ENCODE measurements at places on chromosomes 3 and 15.

DNA sequence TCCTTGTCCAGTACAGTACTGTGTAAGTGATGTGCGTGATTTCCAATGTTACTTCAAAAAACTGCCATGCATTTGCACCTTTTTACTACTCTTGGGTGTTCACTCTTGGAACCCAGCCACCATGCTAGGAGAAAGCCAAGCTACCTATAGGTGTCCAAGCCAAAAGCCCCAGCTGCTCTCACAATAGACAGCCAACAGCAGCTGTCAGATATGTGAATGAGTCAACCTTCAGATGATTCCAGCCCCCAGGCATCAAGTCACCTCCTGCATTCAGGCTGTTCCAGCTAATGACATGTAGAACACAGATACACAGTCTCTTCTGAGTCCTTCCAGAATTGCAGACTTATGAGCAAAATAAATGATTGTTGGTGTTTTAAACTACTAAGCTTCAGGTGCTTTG, 417.7 kb upstream of the TGFBR2 start:
- DNase-seq, result no peak

DNA sequence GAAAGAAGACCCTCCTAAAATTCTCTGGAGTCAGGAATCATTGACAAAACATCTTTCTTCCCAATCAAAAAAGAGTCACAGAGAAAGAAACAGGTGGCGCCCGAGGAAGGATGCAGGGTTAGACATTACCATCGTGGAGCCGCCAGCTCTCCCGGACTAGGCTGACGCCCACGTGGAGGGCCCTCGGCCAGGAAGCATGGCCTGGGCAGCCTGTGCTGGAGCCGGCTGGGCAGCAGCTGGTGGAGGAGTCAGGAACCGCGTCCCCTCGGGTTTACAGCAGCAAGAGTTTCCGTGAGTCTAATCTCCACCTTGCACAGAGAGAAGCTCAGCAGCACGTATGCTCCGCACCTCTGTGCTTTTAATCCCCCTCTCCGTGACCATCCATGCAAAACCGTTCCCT, 533.7 kb upstream of the ATP11B start:
- DNase-seq, result no peak

GRCh38 chr3:119195911-119196310, 22.5 kb downstream of the UPK1B start:
- DNase-seq, result no peak

DNA sequence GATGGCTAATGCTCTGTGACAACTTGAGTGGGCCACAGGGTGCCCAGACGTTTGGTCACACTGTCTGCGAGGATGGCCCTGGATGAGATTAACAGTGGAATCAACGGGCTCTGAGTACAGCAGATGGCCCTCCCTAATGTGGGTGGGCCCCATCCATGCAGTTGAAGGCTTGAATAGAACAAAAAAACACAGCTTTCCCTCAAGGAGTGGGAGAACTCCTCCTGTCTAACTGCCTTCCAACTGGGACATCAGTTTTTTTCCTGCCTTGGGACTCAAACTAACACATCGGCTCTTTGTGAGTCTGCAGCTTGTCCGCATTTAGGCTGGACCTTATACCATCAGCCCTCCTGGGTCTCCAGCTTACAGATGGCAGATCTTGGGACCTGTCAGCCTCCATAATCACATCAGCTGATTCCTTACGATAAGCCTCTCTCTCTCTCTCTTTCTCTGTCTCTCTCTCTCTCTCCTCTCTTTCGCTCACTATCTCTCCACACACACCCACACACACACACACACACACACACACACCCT, 20.8 kb downstream of the FAM174B start:
- DNase-seq, result no peak

GRCh38 chr3:66396888-66397287, 103.9 kb downstream of the LRIG1 start:
- no peak for DNase-seq

DNA sequence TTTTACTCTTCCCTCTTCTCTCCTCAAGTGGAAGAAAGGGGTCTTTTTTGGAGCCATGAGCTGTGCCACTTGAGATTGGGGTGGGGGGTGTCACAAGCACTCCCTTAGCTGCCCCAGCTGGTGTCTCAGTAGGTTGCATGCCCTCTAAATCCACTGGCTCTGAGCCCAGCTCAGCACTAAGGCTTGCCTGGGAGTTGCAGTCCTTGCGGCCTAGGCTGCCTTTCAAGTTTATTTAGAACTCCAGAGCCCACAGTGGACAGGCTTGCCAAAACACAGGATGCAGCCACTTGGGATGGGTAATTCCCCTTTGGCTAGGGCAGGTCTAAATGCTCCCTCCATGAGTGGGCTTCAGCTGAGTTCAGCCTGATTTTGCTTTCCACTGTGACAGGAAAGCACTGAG, 24.7 kb downstream of the C3orf20 start:
- no peak for DNase-seq

GRCh38 chr3:69562020-69562419, 176.1 kb upstream of the FRMD4B start:
- DNase-seq, result no peak

GRCh38 chr3:1506090-1506489, 413.3 kb downstream of the CNTN6 start:
- DNase-seq, result no peak

DNA sequence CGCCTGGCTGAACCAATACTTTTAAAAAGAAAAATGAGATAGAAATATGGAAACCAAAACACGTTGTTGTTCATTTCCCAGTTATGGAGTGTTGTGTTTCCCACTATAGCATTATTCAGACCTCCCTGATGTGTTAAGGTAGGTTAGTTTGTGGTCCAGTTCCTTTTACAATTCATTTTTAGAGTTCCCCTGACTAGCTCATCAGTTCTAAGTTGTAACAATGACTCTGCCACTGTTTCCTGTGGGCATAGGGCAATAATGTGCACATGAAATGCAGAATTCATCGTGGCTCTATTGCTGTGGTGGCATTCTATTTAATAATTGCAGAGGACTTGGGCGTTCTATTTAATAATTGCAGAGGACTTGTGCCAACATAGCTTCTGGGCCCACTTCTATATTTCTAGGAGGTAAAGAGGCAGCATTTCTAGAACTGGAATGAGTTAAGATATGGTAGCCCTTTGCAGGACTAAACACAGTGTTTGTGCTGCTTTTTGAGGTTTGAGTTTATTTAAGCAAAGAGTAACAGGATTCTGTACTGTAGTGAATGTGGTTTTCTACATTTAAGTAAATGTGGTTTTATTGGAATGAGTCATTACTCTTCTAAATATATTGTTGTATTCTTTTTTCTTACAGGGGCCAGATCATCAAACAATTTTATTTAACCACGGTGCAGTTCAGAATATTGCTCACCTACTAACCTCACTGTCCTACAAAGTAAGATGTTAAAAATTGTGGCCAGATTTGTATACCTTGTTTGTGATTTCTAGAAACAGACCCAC, 47.5 kb downstream of the ARMC8 start:
- no peak for DNase-seq

DNA sequence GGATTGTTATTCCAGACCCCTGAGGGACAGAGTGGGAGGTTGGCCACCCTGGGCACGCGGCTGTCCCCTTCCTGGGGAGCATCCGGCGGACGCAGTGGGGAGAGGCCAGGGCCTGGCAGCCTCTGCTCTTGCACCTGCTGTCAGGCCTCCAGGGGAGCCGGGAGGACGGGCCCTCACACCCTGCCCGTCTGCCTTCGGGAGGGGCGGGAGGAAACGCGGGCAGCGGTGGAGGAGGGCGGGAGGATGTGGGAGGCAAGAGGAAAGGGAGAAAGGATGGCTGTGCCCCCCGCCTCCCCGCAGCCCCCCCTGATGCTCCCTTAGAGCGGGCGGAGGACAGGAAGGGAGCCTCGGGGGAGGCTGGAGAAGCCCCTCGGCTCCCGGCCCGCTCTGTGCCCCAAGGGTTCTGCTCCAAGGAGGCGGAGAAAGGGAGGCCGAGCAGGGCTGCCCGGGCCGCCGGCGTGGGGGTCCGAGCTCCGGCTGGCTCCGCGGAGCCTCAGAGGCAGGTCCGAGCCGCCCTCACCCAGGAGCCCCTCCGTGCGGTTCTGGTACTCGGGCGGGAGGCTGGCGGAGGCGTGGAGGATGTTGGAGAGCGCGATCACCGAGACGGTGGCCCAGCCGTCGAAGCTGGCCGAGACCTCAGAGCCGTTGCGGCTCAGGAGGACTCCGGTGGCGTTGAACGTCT, 40.9 kb downstream of the MUC20 start:
- no peak for DNase-seq

DNA sequence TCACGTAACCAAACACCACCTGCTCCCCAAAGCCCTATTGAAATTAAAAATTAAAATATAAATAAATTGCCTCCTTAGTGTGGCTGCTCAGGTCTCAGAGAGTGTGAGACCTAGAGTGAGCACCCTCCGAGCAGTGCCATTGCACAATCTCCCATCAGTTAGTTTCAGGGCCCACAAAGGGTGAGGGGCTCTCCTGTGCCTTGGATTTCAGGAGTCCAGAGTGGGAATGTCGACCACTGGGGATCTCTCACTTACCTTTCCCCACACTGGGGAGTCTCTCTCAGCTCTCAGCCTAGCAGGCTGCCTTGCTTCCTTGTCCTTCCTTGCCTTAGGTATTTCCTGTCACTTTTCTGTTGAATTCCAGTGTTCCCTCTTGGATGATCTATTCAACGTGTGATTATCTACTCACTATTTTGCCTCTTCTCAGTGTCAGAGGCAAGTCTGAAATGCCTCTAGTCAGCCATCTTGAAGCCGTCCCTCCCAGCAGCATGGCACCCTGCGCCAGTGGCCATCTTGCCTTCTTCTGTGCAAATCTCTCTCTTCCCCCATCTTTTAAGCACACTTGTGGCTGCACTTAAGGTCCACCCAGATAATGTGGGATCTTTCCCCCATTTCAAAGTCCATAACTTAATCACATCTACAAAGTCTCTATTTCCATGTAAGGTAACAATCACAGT, 119.3 kb downstream of the LRRK1 start:
- no peak for DNase-seq

All from NCI-H1417 treated with DMSO at 0.1 percent for 48 hours (cell line).